HAP-1 (cell line): ENCODE measurements at places on chromosomes 1 and 21.

- DNase-seq = no peak
Measured at GRCh38 chr1:226575739-226576378, 27.3 kb downstream of the STUM start.

DNA sequence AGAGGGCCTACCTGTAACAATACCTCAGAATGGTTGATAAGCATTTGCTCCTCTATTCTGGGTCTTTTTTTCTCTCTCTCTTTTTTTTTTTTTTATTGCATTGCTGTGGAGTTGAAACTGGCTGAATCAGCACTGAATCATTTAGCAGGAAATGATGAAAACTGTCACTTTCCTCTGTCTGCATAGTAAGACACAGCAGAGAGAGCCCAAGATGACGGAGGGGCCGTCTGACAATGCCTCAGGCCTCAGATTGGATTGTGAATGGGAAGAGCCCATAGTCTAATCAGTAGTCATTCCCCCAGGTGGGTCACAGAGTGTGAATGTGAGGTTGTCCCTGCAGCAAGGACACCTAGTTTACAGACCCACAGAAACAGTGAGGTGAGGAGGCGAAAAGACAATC, 193.2 kb upstream of the PLXNA2 start:
- no peak for DNase-seq

DNA sequence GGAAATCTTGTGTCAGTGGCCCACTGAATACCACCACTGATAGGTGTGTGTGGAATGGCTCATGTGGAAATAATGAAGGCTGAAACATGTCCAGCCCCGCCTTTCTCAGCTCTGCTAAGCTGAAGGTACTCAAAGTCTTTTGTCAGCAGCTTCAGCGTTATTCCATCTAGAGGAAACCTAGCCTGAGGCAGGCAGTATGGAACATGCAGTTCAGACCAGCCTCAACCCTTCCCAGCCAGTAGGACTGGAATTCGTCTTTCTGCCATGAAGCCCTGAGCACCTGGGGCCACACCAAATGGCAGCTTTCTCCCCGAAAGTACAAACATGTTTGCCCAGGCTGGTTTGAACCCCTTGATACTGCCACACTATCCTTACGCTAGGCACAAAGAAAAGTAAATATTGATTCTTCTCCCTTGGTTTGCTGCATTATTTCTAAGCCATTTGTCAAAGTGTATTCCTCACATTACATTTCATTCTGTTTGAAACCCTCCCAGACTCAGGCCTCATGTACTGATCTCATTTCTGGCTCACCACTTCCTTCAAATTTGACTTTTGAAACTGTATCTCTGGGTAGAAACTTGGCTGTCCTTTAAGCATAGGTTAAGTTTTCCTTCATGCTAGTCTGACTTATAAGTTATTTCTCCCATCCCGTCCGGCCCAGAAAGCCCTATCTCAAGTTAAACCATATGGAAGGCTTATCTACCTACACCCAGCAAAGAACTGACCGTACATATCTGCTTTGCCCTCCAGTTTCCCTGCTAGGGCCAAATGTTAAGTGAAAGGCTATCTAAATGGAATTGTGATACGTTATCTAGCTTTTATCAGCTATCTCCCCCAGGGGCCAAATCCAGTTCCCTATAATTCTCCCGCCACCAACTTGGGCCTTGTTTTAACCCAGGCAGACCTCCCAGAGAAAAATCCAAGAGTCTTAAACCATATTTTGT, 45.7 kb upstream of the HOOK1 start:
- DNase-seq = no peak

GRCh38 chr21:39097335-39097861, 85.9 kb downstream of the PSMG1 start:
- no peak for DNase-seq

DNA sequence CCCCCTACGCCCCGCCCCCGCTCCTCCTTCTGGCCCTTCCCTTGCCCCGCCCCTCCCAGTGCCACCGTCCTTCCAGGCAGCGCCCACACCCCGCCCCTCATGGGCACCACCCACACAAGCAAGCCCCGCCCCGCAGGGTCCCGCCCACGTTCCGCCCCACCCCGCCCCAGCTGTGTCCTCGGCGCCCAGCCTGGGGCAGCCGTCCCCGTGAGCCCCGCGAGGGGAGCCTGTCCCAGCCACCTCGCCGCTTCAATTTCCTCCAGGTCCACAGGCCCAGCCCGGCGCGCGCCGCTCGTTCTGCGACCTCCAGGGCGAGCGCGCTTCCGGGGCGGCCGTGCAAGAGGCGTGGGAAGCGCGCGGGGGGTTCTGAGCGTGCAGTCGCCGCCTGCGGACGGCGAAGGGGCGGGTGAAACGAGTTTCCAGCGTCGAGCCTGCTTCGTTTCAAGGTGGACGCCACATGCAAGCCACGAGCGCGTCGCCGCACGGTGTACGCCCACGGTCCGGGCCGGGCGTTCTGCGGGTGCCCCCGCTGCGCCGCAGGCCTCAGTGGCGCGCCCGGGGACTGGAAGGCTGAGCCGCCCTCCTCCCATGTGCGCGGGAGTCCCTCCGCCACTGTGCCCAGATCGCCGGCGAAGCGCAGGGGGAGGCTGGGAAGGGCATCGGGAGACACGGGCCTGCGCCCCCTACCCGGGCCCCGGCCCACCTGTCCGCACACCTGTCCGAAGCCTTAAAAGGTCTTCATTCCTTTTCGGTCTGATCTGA, 10.8 kb upstream of the FAAP20 start:
- DNase-seq = peak; percentile 82

GRCh38 chr1:33094971-33095604, 14.1 kb downstream of the AZIN2 start:
- DNase-seq = peak; percentile 84

DNA sequence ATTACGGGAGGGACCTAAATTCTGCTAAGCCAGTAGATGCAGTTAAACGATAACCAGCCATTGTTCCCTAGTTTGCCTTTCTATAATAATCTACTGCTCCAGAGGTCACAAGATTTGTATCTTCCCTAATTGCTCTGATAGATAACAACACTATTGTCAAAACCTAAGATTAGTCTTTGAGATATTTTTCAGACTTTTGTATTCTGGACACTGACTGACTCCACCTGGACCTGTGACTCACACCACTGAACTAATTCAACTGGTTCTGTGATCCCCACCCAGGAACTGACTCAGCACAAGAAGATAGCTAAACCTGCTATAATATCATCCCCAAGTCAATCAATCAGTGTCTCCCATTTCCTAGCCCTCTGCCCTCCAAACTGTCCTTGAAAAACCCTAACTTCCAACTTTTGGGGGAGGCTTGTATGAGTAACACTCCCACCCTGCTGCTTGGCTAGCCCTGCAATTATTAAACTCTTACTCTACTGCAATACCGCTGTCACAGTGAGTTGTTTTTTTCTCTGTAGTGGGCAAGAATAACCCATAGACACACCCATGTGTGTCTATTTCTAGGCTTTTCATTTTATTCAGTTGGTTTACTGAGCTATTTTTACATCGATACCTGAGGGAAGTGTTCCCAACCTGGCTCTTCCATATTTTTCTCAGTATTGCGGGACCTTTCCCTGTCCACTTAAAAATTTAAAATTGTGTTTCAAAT, 11.2 kb downstream of the KIFAP3 start:
- no peak for DNase-seq

GRCh38 chr1:211925016-211925415, 94.5 kb upstream of the LPGAT1 start:
- no peak for DNase-seq

DNA sequence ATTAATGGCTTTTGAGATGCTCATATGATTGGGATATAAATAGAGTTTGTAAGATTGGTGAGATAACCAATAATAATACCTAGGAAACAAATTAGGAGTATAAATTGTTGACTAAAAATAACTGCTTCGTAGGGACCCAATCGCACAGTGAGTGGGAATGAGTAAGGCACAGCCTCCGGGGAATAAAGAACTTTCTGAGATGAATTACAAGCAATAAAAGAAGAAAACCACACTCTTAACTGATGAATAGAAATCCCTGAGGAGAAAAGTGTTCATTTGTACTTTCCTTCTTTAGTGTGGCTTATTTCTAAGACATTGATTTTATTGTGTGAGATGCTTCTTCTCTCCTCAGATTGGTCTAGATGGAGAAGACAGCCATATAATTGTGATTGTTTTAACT, 443.4 kb upstream of the PRMT6 start:
- no peak for DNase-seq

DNA sequence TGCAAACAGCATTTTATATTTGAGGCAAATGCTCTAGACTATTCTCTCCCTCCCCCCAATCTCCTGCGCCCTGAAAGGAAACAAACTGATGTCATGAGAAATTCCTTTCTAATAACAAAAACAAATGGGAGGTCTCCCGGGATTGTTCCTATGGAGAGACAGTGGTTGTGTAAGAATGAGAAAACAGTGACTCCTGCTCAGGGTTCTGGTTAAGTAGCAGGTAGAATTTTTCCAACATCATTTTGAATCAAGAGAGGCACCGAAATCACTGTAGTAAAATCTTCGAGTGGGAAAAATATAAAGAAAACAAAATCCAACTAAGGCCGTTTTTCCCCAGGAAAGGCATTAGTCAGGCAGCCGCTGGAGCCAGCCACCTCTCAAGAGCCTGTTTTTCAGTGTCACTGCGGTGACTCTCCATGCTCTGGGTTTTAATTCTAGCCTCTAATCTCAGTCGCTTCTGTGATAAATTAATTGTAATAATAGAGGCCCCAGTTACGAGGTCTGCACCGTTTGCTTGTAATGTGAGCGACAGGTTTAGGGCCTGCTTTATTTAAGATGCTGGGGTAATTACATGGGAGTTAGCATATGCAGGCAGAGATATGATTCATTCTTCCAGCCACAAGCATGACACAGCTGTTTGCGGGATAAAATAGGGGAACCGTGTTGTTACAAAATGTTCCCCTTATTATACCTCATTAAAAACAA, 80.3 kb downstream of the RNF220 start:
- DNase-seq = peak; percentile 39

DNA sequence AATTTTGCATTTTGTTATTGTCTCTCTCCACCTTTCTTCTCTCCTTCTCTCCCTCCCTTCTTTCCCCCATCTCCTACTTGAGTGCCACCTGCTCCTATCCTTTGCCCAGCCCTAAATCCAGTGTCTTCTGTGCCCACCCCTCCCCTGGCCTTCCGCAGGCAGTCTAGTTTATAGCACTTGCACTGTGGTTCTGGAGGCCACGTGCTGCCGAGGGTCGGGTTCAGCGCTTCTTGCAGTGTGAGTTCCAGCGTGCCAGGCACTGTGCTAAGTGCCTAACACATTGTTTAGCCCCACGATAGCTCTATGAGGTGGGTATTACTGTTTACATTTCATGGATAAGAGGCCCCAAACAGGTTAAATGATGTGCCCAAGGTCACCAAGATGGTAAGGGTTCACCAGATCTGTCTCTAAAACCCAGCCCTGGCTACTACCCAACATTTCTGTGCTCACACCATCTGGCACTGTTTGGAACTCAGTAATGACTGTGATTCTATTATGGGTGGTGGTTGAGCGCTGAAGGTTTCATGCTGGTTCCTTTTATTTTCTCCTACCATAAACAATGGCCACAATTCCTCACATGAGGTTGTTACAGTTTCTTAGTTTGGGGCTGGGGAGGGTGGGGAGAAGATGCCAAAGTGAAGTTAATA, 14.1 kb upstream of the ATP1A4 start:
- DNase-seq = no peak

GRCh38 chr1:165924117-165924516, 96.7 kb downstream of the UCK2 start:
- no peak for DNase-seq

DNA sequence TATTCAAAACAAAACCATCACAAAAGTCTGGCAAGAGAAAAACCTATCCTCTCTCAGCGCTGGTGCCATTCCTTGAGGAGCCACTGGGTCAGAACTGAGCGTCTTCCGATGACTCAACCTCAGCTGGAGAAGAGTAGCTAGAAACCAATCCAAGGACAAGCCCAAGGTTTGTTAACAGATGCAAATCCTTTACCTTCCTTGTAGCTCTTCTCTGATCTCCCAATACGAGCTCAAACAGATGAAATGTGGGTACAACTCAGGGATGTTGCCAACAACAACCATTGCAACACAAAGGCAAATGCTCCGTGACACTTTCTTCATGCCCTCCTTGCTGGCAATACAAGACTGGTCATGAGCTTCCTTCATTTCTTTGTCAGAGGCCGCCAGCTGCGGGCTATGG, 337.1 kb downstream of the SIPA1L2 start:
- DNase-seq = no peak

DNA sequence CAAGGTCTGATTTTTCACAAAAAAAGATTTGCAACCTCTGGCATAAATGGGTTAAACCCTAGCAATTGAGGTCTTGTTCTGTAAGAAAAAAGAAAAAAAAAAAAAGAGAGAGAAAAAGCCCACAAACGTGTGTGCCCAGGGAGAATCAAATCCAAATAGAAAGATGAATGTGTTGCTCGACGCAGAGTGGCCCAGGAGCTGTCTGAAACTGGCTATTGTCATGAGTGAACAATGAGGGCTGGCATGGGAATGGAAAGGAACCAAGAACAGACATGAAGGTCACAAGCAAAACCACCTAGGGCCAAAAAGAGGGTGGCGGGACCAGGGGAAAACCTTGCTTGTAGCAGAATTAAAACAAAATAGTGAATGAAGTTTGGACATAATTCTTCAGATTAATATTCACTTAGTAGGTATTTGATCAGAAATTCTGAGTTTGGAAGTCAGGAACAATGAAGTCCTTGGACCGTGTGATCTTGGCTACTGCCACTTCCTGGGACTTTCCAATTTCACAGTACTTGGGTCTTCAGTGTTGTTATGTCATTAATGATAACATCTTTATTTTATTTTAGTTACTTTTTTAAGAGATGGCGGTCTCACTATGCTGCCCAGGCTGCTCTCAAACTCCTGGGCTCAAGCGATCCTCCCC, 3.1 kb downstream of the ENO1 start:
- peak; percentile 44 for DNase-seq
